Fibroblast of lung (primary cell): ENCODE measurements at places on chromosomes 6 and 20. TPM values are rescaled to one million over a fixed set of nuclear protein-coding genes. Genes with fewer than 3 reads are reported as not detected.
A peak's percentile ranks its signal among the peaks of the same experiment; 100 is the strongest.

DNA sequence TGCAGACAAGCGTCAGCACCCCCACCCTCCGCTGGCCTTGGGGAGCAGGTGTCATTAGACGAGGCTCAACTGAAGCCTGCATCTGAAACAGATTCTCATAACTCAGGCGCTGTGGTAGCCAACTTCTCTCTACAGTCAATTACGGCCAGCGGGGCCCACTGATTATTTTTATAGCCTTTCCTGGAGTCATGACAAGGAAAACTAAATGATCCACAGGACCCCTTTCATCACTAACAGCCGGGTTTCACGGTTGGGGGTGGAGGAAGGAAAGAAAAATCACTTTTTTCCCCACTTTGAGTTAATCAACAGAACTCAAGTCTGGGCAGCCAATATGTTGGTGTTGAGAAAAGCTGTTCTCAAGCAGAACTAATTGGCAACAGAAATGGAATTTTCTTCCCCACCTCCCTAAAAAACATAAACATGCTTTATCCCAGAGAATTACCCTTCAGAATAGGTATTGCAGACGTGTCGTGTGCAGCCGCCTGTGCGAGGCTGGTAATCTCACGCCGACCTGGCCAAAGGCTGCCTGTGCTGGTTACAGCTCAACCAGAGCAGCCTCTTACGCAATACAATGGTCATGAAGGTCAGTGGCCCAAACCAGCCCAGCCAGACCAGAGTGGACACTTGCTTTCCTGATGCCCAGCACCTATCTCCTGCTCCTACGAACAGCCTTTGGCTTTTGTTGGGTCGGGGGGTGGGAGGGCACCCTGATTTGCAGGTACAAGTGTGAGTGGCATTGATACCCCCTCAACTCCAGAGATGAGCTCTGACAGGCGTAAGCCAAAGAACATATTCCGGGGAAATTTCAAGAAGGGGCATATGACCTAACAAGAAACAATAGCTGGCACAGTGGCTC lies 11.0 kb downstream of the RIPOR3 start:
- no peaks in the 10 kb centered on the region for H3K27me3 ChIP-seq
- H3K36me3 ChIP-seq, result no peaks in the 10 kb centered on the region
- H3K4me3 ChIP-seq, result no peak overlapping the region
- peak; percentile 45 for DNase-seq

- H3K36me3 ChIP-seq, result no peaks in the 10 kb centered on the region
- H3K4me1 ChIP-seq, result peaks cover 29% of the 10 kb centered on the region
These were observed 757 bp downstream of the RAET1E start for GRCh38 chr6:149897015-149897697.

FRMD1 gene
- total RNA-seq, result not detected in 2 replicates

PRICKLE4 gene
- total RNA-seq, result 0.26 TPM in 1 of 2 replicates, not detected in the other

HRH3 gene
- total RNA-seq, result not detected in 2 replicates

RIPPLY2 gene
- 0.51 TPM in 1 of 2 replicates, not detected in the other for total RNA-seq

IBTK gene
- total RNA-seq, result 51.6 and 66.9 TPM in 2 replicates

WFDC13 gene
- not detected in 2 replicates for total RNA-seq
